Stimulated activated CD8-positive, alpha-beta memory T cell treated with anti-CD3 and anti-CD28 coated beads, Interleukin-4, amount 100 ng/mL, for 4 hours (primary cell): ENCODE measurements at places on chromosomes 7 and 10.

DNA sequence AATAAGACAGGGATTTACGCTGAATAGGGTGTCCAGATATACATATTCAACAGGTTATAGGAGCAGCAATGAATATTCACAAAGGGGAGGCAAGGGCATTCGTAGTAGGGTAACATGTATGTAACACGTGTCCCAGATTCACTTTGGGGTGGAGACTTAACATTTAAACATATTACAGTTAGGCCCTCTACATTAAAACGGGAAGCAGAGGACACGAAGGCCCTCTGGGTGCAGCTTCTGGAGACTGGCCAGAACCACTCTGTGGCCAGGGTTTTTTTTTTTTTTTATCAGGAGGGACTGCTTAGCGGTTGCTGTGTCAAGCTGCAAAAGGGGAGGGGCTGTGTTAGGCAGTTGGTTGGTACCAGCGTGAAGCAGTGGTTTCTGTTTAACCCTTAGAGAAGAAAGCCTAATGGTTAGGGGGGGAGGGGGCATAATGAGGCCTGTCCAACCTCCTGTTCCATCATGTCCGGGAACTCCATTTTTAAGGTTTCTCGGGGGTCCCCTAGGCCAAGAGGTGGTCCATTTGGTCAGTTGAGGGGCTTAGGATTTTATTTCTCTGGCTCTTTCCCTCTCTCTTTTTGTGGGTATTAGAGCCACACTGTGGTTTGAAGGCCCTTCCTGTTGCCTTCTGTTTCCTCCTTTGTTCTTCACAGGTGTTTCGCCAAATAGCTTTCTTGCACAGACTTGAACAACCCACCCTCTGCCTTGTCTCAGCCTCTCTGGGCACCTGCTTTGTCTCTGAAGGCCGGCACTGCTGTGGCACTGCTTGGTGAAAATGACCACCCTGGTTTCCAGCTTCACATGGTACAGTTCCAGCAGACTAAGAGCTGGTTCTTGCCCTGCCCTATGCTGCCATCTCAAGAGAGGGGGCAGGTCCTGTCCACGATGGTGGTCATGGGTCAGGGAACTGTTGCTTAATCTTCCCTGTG lies 26.4 kb downstream of the PRF1 start:
- no peak for DNase-seq

- DNase-seq: no peak
These were observed 8.4 kb upstream of the LYZL2 start for GRCh38 chr10:30637881-30638467.

GRCh38 chr7:129101746-129102145 lies 42.8 kb upstream of the TSPAN33 start:
- DNase-seq: no peak

DNA sequence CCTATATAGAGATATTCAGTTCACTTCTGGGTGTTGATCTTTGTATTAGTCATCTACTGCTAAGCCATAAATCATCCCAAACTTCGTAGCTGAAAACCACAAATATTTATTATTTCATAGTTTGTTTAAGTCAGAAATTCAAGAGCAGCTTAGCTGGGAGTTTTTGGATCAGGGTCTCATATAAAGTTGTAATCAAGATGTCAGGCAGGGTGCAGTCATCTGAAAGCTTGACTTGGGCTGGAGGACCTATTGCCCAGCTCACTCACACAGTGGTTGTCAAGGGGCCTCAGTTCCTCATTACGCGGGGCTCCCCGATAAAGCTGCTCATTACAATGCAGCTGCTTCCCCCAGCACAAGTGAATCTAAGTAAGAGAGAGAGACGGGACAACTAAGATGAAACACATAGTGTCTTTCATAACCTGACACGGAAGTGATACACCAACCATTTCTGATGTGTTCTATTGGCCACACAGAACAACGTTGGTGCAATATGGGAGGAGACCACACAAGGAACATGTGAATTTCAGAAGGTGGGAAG lies 15.7 kb downstream of the PPP1R3C start:
- no peak for DNase-seq

DNA sequence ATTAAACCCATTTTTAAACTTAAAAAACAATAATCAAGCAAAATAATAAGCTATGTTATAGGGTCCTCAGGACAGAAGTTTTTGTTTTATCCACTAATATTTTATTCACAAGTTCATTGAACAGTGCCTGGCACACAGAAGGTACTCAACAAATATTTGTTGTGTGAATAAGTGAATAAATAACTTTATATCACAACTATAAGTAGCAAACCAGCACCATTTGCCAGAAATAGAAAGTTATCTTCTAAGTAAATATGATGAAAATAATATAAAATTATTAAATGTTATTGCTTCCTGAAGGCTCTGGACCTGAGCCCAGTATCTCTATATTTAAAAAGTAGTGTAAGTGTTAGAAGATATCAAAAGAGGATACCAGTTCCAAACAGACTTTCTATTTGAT lies 29.1 kb upstream of the SEPTIN7 start:
- no peak for DNase-seq

GRCh38 chr7:24659505-24659904 lies 86.3 kb downstream of the PALS2 start:
- DNase-seq: no peak

DNA sequence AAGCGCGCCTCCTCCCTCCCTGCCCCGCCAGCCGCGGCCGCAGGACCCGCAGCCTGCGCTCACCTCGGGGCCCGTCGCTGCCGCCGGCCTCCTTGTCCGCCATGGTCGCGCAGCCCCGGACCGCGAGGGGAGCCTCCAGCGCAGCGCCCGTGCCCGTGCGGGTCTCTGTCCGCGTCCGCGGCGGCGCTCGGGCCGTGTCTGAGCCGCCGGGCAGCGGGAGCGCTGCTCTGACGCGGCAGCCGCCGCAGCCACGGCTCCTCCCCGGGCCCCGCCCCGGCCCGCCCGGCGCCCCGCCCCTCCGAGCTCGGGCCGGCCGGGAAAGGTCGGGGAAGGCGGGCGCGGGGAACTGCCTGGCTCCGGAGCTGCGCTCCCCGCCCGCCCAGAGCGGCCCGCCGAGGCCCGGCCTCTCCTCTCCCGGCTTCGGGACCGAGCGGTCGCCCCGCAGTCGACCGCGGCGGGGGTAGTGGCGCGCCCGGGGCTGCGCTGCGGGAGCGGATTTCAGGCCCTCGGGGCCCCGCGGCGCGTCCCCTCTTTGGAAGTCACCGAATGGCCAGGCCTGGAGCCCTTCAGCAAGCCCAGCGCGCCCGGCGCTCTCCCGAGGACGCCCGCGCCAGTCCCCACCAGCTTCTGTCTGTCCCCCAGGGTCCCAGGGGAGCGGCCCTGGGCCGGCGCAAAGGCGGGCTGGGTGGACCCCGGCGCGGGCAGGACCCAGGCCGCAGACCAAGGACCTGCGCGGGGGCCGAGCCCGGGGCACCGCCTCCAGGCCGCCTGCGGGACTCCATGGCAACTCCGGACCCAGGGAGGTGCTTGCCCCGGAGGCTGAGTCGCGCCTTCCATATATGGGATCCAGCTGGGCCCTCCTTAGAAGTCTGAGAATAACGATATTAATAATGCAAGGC lies at the start of gene HSPA12A:
HSPA12A (minus strand) TSS at position 200 of the 899 bp plus-strand sequence; CDS start at position 103, 97 bp downstream.
- no peak for DNase-seq

DNA sequence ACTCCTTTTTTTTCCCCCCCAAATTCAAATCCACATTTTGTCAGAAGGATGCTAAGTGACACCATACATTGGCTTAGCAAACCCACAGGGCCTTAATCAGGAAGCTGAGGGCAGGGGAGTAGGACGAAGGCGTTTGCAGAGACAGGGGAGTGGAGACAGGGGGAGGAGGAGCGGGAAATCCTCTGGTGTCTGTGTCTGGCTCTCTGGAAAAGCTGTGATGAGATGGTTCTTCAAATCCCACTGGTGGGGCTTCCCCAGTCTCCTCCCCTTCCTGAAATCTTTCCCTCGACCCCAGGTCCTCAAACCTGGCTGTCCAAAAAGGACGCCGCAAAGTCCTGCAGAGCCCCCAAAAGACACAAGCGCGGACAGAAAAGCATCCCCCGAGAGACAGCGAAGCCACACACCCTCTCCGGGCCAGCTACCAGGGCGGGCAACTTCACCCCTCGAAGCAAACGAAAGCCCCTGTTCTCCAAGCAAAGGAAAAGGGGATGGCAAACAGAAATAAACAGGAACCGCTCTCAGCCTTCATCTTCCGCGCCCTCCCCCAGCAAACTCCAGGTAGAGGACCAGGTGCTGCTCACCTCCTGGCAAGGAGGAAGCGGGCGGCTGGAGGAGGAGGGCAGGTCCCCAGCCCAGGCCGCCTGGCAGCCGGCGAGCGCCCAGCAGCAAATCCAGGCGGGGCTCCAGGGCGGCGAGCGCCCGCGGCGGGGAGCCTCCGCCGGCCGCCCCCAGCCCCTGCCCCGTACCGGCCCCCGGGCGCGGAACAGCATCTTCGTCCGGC lies 520 bp downstream of the ELAPOR2 start:
- no peak for DNase-seq

DNA sequence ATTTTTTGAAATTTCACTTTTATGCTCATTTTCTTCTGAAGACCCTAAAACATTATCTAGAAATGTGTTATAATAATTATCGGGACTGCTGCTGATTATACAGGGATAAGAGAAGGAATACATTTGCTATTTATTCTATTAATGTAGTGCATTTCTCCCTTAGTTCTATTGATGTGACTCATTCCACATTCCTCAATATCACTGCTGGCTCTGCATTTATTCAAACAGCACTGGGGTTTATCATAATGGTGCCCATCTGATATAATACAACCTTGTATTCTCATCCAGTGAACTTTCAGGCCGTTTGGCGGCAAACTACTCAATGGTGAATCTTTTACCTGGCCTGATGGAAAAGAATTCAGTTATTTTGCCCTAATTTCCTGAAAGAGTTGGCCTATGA lies 7.8 kb downstream of the KCND2 start:
- no peak for DNase-seq

DNA sequence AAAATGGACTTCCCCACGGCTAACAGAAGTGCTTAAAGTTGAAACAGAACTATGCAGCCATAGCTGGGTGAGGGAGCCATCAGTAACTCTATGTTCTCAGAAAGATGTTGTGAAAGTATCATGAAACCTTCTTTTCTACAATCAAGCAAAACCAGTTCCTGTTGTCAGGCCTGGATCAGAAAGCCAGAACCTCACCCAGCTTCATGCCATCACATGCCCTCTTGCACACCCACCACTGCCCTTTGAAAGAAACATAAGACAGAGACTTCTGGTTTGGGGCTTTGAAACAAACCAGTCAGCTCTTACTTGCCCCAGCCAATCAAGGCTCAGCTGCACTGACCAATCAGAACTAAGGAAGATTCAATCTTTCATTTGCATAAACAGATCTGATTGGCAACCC lies 230.8 kb upstream of the FERD3L start:
- no peak for DNase-seq

GRCh38 chr7:99729486-99730237 lies 5.3 kb downstream of the CYP3A7 start:
- no peak for DNase-seq

- DNase-seq: no peak
These were observed 29.2 kb downstream of the CYP2W1 start for GRCh38 chr7:1012004-1012715.

GRCh38 chr7:104106108-104106905 lies 101.5 kb downstream of the ORC5 start:
- DNase-seq: no peak

DNA sequence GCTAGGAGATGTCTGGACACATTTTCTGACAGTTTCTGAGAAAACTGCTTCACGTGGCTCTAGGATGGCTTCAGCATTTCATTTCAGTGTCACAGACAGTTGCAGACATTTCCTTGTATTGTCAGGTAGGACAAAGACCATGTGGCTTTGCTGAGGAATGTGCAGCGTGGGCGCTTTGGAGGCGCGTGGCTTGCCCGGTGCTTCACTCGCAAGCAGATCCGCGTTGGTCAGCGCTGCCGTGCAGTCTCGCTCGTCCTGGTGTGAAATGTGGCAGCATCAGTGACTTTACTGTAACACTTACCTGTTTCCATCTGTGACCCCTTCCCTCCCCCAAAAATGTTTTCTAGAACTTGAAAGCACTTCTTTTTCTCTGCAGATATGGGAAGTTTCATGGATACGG lies 340.5 kb downstream of the SDK1 start:
- no peak for DNase-seq

DNA sequence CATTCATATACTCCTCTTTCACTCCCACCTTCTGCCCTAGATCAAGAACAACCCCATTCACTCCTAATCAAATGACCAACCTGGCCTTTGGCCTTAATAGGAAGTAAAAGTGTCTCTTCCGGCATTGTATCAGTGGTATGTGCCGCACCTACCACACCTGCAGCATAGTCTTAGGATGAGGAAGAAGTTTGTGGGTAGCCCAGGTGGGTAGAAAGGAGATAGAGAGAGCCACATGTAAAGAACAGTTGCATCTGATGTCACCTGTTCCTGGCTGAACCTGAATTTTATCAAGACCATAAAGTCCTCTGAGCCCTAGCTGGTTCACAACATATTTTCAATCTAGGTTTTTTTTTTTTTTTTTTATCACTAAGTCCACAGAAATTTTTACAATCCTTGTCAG lies 55.5 kb upstream of the PTPN12 start:
- no peak for DNase-seq

DNA sequence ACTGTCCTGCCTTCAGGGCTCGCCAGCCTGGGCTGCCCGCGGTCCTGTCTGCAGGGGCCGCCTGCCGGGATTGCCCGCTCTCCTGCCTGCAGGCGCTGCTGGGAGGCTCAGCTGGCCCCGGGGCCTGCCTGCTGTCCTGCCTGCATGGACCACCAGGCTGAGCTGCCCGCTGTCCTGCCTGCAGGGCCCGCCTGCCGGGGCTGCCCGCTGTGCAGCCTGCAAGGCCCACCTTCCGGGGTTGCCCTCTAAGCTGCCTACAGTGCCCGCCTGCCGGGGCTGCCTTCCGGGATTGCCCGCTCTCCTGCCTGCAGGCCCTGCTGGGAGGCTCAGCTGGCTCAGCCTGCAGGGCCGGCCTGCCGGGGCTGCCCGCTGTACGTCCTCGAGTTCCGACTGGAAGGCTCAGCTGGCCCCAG lies 164.4 kb downstream of the GLRX3 start:
- DNase-seq: peak; percentile 0

DNA sequence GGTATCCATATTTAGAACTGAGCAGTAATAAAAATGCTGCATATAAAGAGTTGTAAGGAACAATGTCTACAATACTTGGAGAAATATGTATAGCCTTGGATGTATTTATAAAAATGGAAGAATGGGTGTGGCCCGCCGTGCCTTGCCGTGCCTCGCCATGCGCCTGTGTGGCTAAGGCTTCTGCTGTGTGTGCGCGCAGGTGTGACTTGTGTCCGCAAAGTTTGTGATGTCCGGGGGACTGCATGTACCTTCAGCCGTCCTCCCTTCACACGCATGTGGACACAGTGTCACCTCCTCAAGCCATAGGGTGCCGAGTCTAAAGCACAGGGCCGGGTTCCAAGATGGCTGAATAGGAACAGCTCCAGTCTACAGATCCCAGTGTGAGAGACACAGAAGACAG lies 9.8 kb downstream of the SAMD9 start:
- no peak for DNase-seq

DNA sequence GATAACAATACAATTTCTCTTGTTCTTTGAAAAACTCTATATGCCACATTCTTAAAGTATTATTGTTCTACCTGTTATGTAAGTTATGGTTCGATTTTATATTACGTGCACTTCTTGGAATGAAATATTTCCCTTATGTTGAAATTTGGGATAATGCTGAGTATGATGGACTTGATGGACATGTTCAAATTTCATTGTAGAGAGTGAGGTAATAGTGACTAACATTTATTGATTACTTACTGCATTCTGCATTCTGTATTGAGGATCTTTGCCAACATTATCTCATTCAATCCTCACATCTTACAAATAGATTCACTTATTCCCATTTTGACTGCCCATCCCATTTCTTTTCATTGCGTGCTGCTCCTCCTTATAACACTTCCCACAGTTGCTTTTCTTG lies 119.7 kb upstream of the GLCCI1 start:
- no peak for DNase-seq
